GM12891 (cell line): ENCODE measurements at places on chromosomes 7 and 10.

DNA sequence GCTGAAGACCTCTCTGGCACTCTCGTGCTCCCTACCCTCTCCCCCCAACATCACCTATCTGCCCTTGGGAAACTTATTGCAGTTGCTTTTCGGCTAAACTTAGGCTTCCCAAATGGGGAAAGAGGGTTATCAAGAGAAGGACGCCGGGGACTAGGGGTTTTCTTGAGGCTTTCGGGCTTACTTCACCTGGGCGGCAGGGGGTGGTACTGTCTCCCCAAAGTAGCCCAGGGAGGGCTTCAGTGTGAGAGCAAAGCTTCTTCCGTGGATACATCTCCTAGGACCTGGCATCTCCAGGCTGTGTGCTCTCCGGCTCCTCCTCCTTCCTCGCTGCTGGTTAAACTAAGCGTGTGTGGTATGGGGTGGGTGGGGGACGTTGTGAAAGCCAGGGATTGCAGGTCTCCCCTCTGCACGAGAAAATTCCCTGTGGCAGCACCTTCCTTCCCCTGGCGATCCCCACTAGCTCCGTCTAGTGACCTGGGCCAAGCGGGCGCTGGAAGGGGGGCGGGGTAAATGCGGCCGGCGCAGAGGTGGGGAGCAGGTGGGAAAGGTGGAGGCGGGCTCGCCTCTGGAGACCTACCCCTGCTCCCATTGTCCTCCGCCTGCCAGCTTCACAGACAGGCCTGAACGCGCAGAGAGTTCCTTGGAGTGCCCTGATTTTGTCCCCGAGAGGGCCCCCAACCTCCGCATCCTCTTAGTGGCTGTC, 1.1 kb downstream of the PLXDC2 start:
- no peak for DNase-seq

GRCh38 chr7:150411606-150412005, 32.5 kb downstream of the ZNF775 start:
- DNase-seq = no peak

- DNase-seq = no peak
Measured at GRCh38 chr10:129411772-129412171, 55.3 kb upstream of the MGMT start.

GRCh38 chr7:100568896-100569844, 4.5 kb downstream of the SAP25 start:
- DNase-seq = no peak

GRCh38 chr7:2182461-2182860, 50.3 kb downstream of the MAD1L1 start:
- no peak for DNase-seq

GRCh38 chr10:16853201-16853600, 36.0 kb upstream of the RSU1 start:
- DNase-seq = no peak

DNA sequence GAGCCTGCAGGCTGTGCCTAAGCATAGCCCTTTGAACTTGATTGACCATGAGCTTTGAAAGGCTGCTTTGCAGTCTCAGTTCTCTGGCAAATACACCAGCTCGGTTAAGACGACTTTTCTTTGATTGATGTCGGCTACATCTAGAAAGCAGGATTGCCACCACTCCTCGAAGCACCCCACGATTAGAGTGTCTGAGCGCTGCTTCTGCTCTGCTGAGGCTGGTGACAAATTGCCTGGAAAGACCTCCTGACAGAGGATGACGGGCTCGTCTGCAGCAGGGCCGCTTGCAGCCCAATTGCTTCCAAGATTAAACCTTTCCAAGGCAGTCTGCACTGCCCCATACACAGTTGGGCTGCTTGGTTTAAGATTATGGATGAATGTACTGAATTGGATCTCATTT, 182.0 kb downstream of the CUX1 start:
- DNase-seq = no peak

- no peak for DNase-seq
Measured at GRCh38 chr10:26520575-26520974, 82.4 kb downstream of the APBB1IP start.

DNA sequence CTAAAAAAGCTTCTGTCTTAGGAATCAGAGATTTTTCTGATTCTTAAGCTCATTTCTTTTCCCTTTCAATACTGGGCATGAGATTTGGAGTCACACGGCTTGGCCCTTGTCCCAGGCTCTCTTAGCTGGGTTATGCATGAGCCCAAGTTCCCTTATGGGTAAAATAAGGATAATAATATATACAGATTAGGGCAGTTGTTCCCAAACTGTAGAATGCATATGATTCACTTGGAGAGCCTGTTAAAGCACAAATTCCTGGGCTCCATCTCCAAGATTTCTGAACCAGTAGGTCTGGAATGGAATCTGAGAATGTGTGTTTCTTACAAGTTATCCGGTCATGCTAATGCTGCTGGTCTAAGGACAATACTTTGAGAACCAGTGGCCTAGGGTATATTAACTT, 154.0 kb downstream of the REEP3 start:
- DNase-seq = no peak

- DNase-seq = no peak
Measured at GRCh38 chr10:92291616-92291865, 574 bp downstream of the MARCHF5 start.

GRCh38 chr7:27922907-27923641, 183.1 kb downstream of the TAX1BP1 start:
- DNase-seq = no peak

DNA sequence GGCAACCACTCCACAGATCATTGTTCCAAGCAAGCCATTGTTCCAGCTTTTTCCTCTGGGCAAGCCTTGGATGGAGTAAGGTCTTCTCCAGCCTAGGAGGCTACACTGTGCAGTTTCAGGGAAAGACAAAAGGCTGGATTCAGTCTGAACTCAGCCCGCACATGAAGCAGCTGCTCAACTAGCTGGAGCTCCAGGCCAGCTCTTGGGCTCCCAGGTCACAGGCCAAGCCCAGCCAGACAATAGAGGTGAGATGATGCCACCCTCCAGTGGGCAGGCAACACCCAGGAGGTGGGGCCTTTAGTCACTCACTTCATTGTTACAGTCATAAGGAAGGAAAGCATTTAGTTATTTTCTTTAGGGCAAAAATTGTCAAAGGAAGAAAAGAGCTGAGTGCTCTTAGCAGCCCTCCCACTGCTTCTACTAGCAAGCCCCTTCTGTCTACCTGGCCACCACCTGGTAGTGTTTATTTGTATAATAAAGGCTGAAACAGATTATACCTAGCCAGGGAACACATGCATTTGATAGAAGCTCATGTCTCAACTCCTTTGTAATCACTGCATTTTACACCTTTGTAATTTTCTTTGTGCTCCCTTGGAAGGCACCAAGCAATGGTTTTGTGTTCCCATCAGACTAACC, 253.4 kb downstream of the WDR11 start:
- no peak for DNase-seq

GRCh38 chr10:69014171-69014570, 25.6 kb downstream of the KIFBP start:
- DNase-seq = no peak

DNA sequence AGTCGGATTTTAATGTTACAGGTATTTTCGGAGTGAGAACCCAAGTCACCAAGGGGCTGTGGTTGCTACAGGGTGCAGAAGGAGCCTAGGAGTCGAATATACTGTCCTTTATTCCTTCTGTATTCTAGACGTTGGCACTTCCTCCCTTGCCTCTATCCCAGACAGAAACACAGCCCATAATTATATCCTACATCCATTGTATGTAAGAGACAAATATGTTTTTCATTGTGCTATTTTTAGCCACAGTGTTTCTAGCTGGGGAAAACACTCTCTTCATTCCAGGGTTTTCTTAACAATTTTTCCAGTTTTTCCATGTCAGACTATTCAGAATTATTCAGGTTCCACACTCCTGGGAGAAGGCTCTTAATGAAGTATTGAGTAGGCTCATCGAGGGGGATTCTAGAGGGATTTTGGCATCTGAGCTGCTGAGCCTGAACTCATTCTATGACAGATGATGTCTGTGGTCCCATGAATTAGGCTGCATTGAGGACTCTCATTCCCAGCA, 32.6 kb downstream of the KIAA1217 start:
- DNase-seq = no peak

DNA sequence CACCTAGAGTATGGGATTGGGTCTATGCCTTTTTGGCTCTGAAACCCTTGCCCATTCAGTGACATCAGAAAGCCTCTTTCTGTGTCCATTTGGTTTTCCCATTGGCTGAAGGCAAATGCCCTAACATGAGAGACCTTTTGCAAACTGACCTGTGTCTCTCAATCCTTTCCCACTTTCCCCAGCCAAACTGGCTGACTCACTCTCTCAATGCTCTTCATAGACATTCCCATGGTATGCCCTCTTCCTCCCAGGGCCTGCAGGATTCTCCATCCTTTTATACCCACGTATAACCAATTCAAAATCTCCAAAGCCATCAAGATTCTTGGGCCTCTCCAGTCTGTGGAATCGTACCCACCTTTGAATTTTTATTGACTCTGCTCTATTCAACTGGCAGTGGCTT, 563.3 kb downstream of the GATA3 start:
- no peak for DNase-seq

DNA sequence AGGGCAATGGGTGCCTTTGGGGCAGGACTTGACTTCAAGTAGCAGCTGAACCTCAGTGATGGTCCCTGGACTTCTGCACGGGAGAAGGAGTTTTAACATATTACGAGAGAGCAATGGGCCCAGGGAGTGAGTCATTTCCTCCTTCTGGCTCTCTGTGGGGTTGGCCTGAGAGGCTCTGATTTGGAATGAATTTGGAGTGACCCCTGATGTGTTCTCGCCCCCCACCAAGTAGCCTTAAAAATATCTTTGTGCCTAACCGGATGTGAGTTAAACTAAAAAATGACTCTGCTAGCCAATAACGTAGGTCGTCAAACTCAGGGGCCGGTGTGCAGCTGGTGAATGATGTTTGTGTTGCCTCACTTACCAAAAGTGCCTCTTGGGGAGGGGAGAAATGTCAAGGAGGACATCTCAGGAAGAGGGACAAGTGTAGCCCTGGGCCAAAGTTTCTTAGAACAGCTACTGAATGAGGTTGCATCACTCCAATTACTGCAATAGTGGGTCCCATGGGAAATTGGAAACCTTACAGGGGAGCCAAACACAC, 656.6 kb downstream of the INHBA start:
- no peak for DNase-seq

- no peak for DNase-seq
Measured at GRCh38 chr7:131011432-131011742, 277.4 kb upstream of the KLF14 start.
